Esophagus squamous epithelium (tissue), 5 donors: ENCODE measurements at places on chromosomes 3 and 15.

DNA sequence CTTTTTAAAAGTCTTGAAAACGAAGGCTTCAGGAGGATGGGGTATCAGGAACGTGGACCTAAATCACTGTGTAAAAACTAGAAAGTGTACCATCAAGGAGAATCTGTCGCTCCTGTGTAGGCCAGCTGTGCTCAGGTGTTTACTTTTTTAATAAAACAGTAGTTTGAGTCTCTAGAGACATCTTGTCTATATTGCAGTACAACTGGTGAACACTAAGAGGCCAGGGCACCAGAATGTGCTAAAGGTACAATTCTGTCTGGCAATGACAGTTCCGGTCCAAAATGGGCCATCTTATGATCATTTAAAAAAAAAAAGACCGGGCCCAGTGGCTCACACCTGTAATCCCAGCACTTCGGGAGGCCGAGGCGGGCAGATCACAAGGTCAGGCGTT is 61.8 kb upstream of the MCF2L2 start:
- DNase-seq = no peak

- DNase-seq = no peak
Measured at GRCh38 chr3:188133646-188134045, 20.3 kb upstream of the LPP start.

DNA sequence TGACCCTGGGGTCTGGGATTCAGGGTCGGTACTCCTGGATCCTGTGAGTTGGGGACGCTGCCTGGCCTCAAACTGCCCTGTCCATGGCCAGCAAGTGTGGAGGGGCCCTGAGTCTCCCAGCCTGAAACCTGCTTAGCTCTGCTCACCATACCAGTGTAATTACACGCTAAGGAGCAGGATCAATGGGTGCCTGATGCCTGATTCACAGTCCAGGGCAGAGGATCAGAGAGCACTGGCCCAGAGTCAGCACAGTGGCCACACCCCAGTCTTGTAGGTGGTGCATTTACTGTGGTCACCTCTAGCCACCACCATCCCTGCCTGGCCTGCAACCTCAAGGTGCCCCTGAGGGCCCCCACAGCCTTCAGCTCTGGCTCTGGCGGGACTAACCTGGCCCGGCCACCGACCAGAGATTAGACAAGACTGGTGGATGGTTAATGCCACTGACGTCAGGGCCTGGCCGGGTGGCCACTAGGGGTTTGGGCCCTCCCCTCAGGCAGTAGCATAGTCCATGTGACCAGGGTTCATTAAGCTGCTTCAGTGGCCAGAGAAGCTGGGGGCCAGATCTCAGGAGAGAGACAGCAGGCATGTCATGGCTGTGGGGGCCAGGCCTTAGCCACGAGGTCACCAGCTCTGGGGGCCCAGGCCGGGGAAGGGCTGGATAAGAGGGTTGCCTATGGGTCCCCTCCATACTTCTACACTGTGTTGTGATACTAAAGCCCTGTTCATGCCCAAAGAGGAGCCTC is 3.3 kb upstream of the SLC38A3 start:
- DNase-seq = no peak

GRCh38 chr15:41900526-41901380 is 6.9 kb upstream of the SPTBN5 start:
- DNase-seq = no peak

- DNase-seq = no peak
Measured at GRCh38 chr3:125266971-125267370, 54.4 kb upstream of the SLC12A8 start.

DNA sequence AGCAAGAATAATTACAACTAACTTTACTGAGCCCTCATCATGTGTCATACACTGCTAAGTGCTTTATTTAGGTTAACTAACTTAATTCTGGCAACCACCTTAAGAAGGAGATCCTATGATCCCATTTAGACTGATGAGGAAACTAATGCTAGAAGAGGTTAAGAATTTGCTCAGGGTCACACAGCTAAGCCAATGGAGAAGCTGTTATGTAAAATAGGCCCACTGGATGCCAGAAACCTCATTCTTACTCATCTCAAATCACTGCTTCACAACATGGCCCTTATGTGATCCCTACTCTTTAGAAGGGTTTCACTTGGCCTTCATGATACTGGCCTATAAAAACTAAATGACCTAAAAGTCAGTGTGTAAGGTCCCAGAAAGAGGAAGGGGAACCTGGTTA is 41.2 kb downstream of the IMPG2 start:
- no peak for DNase-seq

GRCh38 chr15:58490888-58491473 is 59.2 kb downstream of the LIPC start:
- no peak for DNase-seq

DNA sequence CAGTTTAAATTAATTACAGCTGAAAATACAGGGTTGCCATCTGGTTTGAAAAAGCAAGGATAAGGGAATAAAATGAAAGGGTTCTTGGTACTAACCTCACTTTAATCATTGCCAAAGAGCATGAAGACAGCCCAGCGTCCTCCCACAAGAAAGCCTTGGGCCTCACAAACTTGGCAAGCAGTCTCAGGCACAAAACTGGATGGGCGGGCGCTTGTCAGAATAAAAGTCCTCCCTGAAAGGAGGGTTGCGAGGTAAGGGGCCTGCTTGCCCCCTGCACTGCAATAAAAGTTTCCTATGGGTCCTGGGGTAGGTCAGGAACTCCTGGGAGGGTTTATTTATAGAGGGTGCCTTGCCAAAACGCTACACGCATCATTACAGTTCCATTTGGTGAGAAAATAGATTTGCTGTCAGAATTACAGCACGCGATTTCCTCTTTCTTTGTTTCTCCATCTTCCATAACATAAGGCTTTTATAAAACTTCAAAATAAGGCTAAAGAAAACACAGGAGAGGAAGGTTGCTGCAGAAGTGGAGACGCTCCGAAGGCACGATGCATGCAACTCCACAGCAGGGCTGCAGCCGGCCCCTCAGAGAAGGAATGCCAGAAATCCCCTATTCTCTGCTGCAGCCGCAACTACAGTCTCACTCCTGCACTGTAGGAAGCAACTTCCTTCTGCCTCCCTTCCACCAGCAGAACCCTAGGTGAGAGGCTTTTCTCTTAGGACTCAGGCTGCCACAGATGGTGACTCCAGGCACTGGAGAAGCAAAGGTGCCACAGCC is 61.3 kb downstream of the VGLL4 start:
- DNase-seq = no peak

DNA sequence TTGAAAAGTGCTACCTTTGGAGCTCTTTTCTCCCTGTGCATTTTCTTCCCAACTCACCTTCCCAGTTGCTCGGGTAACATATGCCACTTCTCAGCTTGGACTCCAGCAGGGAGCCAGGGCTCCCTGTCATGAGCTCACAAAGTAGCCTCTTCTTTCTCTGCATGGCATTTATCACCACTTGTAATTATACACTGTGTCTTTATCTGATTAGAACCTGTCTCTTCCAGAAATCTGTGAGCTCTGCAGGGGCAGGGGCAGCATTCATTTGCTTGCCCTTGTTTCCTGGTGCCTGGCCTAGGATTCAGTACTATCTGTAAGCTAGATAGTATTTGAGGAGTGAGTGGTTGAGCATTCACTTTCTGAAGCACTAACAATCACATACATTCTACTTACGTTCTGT is 100.9 kb downstream of the CLSTN2 start:
- no peak for DNase-seq

- DNase-seq = peak; percentile 41
Measured at GRCh38 chr3:31532587-31533168, at the start of gene STT3B. Gene STT3B, plus strand, starts transcription at chr3:31532925. Its CDS starts 74 bp downstream, at chr3:31532999.

DNA sequence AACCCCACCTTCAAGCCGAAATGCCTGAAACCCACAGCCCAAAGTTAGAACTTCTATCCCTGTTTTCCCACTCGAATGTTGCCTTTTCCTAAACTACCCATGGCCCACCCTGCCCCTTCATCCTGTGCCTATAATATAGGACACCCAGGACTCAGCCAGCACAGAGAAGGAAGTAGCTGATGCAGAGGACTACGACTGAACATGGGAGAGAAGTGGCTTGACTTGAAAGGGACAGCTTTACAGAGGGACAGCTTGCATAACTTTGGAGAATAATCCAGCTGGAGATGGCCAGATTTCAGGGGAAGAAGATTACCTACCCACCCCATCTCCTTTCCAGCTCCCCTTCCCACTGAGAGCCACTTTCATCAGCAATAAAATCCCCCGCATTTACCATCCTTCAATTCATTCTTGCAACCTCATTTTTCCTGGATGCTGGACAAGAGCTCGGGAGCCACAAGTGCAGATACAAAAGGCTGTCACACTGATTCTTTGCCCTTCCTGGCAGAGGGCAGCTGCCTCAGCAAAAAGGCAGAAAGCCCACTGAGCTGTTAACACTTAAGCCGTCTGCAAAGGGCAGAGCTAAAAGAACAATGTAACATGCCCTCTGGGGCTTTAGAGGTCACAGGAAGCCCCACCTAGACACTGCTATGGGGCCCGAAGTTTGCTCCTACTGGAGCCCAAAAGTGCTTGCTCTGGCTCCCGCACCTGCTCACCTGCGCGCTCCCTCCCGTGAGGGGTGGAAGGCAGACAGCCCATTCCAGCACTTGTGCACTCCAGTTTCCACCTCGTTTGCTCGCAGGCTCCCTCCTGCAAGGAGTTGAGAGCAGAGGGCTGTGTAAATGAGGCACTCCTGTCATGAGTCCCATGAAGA is 224.0 kb downstream of the TBC1D5 start:
- DNase-seq = no peak

DNA sequence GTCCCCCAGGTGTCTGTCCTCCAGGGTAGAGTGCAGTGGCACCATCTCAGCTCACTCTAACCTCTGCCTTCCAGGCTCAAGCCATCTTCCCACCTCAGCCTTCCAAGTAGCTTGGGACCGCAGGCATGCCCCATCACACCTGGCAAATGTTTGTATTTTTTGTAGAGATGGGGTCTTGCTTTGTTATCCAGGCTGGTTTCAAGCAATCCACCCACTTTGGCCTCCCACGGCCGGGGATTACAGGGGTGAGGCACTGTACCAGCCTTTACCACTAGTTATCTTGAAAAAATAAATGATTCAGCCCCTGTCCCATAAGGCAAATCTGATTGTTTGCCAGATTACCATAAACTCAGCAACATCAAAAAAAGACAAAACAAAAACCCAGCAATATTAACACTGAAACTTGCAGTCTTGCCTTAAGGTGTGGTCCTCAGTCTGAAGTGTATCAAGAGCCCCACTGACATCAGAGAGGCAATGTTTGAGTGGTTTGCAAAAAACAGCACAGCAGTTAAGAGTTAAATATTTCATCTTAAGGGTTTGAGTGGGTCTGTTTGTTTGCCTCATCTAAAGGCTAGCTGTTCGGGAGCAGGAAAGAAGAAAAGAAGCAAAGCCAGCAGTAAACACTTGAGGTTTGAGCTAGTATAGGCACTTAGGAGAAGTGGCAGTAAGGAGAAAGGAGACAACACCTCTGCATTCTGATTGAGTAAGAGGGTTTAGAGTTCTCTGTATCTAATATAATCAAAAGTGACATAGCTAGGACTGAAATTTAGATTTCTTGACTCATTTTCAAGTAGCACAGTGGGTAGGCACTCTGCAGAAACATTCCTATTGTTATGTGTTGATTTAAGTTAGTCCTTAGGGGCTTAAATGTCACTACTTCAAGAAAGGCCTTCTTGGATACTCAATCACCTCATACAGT is 26.3 kb upstream of the EDEM1 start:
- no peak for DNase-seq

GRCh38 chr3:41158947-41159346 is 40.4 kb upstream of the CTNNB1 start:
- DNase-seq = no peak

- no peak for DNase-seq
Measured at GRCh38 chr3:100518983-100519382, 26.6 kb downstream of the TMEM45A start.

DNA sequence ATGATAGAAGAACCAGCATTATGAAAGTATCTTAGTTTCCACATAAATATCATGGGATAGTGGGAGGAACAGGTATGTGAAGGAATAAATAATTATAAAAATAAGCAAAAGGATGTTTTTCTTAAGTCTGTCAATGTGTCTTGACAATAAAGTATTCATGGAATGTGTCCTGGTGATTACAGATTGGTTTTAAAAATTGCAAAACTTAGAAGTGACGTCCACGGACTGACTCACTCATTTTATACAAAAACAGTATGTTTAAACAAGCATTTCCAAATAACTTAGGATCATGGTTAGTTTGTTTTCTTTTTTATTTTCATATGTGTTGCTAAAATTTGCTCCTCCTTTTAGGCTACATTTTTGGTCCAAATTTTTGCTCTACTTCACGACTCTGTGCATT is 687.0 kb upstream of the NECTIN3 start:
- no peak for DNase-seq

DNA sequence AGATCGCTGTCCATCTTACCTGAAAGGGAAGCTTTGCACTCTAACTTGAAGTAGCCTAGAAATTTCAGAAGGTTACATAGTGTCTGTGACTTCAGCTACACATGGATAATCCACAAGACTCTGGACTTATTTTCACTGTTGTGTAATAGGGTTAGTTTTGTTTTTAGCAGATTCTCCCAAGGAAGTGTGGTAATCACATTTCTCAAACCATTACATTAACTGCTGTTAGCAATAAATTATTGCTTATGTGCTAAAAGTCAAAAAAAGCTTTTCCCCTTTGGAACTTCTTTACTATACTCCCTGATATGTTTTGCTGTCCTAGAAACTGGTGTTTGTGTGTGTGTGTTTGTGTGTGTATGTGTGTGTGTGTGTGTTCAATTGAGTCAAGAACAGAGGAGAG is 351.8 kb upstream of the TPRG1 start:
- no peak for DNase-seq

DNA sequence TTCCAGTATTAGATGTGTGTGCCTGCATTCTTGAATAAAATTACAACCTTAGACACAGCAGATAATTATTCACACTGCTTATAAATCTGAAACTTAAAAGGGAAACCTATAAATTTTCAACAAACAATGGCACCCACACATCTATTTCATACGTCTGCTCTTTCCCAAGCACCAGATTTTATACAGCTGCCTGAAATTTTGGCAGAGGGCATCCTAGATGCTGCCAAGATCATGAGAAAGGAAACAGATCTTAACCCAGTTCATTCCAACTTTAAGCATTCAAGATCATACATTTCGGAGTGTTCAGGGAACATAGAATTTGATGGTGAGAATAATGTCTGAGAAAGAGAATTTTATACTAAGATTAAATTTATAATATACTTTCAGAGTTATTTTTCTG is 53.1 kb downstream of the CLDN1 start:
- no peak for DNase-seq

DNA sequence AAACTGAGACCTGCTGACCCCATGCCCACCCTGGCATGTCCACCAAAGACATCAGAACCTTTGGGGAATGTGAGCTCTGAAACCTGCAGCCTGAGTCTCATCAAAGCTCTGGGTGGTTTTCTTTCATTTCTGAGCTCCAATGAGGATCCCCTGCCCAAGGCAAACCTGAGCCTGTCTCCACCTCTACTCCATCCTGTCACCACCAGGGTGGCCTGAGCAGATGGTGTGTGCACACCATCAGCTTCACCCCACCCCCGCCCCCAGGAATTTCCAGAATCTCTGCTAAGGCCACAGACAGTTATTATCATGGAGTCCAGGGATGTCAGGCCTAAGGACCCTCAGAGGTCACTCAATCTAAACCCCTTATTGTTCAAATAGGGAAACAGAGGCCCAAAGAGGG is 1.3 kb downstream of the XIRP1 start:
- no peak for DNase-seq

GRCh38 chr15:85284497-85284896 is 95.9 kb upstream of the AKAP13 start:
- DNase-seq = no peak
